ENCODE measurements at places on chromosomes 16 and 17.

GRCh38 chr17:46916211-46916610 is 6.7 kb upstream of the GOSR2 start:
- no peak for DNase-seq

- no peak for DNase-seq
Observed at GRCh38 chr16:48617711-48618148, 7.8 kb upstream of the N4BP1 start.

DNA sequence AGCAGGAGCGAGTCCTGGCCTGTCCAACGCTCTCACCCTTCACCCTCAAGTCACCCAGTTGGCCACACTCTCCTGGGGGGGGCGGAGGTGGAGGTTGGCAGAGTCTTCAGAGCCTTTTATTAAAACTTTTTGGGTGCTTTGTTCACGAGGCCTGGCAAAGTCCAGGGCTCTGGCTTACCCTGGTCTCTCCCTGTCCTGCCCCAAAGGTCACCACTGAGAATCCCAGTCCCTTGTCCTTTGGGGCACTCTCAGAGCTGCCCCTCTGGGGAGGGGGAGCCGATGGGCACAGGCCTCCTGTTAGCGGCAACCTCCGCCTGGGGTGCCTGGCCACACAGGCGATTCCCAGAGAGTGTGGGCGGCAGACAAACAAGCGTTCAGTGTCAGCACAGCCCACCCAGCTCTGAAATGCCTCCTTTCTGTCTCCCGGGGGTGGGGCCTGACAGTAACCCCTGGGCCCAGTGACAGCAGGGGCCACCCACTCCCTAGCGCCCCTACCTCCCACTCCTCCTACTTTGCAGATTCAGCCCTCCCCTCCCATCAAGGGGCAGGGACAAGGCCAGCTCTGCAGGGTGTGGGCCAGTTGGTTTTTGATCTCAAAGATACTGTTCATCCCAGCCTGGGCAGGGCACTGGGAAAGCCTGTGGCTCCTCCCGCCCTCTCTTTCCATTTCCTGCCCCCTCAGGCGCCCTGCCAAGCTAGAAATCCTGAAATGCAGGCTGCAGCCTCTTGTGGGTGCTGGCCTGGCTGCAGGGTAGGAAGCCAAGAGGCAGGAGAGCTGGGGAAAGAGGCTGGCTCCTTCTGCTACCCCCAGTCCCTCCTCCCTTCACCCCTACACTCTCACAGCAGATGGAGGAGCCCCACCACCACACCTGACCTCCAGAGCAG is 36.6 kb upstream of the EMP2 start:
- no peak for DNase-seq

GRCh38 chr17:83083368-83084201 is 4.2 kb downstream of the METRNL start:
- no peak for DNase-seq

GRCh38 chr16:12386192-12386591 is 409.7 kb downstream of the SNX29 start:
- DNase-seq: no peak

DNA sequence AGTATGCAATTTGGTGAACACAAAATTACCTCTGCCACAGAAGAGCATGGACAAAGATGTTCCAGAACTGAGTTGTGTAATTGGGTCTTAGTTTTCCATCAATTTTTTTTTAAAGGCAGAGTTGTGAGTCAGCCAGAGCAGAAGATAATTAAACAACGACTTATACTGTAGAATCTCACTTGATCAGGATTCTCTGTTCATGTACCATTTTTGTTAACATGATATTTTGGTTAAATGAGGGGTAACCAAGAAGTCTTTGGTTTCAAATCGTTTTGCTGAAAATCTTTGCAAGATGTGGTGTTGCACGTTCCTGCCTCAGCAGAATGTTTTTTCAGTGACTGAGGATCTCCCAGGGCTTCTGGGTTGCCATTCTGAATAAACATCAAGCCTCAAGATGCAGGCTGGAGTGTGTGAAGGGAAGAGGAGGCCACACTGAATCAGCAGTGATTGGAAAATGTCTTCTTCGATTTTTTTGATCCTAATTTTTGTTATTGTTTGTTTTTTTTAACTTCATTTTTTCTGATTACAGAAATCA is 232.6 kb upstream of the IRX3 start:
- DNase-seq: no peak

DNA sequence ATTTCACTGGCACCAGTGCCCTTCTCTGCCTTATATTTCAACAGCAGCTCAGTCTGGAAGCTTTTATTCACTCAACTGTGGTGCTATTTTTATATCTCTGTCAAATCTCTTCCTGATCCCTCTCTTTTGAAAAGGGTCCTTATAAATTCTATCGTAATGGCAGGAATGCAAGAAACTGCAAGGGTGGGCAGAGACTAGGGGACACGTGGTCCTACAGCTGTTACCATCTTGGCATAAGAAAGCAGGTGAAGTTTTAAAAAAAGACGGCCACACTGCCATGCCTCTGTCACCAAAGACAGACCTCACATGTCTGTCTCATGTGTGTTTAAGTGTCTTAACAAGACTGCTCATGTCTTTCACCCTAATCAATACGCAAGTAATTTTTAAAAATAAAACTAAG is 368.4 kb upstream of the CDH11 start:
- no peak for DNase-seq

GRCh38 chr17:49901460-49902331 is 53.8 kb upstream of the TAC4 start:
- no peak for DNase-seq

DNA sequence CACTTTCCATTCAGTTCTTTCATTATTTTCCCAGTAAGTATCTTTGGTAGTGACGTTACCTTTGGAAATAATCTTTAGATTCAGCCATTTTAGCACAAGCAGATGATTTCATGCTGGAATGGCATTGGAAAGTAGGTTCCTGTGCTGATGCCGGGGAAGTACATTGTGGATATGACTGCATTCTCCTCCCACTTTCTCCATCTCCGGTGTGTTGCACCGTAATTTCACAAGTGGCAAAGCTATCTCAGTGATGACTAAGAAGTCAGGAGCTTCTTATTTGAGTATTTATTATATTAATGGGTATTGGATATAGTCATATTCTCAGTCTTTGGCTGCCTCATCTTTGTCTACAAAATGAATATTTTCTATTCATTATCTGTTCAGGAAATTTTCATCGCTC is 69.8 kb downstream of the MRTFB start:
- DNase-seq: no peak

- DNase-seq: no peak
Observed at GRCh38 chr17:74118504-74118903, 85.0 kb upstream of the RPL38 start.

- DNase-seq: no peak
Observed at GRCh38 chr17:32021615-32021955, 14.4 kb downstream of the LRRC37B start.

DNA sequence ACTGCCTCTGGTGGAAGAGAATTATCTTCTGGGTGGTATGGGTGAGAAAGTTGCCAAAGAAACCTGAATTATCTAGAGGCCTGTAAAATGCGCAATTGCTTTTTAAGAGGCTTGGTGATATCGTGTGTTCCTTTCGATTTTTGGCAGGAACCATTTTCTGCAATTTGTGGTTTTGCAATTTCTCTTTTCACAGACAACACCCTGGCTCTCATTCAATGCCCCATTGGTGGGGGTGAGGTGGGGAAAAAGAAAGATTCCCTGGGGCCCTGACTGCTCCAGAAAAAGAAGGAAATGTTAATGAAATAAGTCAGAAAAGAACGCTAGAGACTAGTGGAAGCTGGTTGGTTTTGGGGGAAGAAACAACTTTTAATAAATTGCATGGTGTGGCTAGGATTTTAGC is 77.4 kb downstream of the ANKFN1 start:
- no peak for DNase-seq

DNA sequence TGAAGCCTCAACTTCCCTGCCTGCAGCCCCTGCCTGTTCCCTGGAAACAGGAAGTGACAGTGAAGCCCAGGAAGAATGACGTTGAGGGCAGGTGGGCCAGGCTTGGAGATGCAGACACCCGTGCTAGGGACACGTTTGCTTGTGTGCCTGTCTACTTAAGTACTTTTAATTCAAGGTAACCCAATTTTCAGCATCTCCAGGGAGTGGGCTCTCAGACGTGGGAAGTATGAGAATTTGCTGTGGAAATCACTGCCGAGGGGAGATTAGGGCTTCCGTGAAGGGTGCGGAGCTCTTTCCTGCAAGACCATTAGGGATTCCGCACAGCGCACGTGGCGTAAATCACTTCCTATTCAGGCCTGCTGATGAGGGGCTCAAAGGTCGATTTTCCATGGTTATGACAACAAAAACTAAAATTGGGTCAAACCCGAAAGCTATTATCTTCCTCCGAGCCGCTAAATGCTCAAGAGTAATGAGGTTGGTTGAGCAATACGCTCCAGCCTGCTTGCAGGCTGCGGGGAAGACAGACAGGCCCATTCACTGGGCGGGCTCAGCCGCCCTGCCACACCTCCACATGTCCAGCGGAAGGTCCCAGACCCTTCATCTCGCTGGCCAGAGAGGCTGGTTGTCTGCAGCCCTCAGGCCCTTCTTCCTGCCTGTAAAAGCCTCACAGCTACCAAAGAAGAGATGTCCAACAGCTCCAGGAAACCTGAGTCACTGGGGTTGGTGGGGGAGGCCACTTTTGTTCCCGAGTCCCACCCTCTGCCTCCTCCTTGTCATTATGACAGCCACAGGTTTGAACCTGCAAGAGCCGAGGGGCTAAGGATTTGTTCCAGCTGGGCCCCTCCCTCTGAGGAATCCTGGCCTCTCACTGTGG is 109.9 kb downstream of the RBFOX3 start:
- DNase-seq: no peak

GRCh38 chr16:2883458-2883908 is 468 bp downstream of the FLYWCH2 start:
- DNase-seq: no peak

GRCh38 chr17:17818088-17818526 is 18.7 kb downstream of the SREBF1 start:
- no peak for DNase-seq

GRCh38 chr16:77306075-77306474 is 106.9 kb downstream of the SYCE1L start:
- DNase-seq: no peak

- no peak for DNase-seq
Observed at GRCh38 chr16:330741-331140, 21.8 kb downstream of the AXIN1 start.

- no peak for DNase-seq
Observed at GRCh38 chr17:51200295-51200694, 34.1 kb downstream of the NME2 start.

DNA sequence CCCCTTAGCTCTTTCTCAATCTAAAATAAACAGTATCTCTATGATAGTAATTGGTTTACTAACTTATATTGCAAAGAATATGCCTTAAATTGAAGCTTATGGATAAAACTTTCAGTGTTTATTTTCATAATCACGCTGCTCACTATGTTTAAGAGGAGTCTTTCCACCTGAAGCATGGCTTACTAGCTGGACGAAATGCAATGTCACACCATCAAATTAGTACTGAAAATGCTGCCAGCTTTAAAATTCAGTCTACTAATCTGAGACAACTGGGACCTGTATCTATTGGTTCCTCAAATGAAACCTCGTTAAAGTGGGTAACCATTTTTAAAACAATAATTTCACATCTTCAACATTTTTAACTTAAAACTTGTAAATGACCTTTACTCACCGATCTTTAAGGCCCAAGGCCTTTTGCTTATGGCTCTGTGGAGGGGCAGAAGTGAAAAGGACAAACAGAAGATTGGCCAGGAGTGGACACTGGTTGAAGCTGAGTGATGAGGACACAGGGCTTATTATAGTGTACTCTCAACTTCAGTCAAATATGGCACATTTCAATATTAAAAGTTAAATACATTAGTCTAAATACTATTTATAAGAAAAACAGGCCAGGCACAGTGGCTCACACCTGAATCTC is 212.8 kb upstream of the WSB1 start:
- DNase-seq: no peak

DNA sequence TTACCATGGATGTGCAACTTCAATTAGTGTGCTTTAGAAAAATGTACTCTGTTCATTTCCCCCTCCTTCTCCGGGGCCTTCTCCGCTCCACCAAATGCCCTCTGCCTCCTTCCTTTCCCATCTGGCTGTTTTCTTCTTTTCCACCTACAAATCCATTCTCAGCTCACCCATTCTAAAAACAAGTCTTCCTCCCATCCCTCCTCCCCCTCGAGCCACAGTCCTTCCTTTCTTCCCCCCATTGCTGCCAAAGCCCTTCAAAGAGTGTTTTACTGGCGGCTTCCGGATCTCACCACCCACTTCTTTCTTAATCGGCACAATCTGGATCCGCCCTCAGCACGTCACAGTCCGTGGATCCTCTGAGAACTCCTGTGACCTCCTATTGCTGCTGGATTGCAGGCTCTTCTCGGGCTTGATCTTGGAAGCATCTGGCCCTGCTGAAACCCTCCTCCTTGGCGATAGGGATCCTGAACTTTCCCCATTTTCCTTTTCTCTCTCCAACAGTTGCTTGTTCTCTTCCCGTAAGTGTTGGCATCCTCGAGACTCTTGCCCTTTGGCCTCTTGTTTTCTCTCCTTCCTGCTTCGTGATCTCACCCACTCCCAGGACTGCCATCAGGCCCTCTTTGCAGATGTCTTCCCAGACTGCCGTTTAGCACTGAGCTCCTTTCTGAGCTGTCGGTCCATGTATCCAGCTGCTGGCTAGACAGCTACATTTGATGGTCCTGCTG is 36.0 kb upstream of the FBXO47 start:
- DNase-seq: peak; percentile 72

- DNase-seq: no peak
Observed at GRCh38 chr17:72723711-72724110, 368.8 kb downstream of the SLC39A11 start.

Measured in naive thymus-derived CD4-positive, alpha-beta T cell (primary cell).